ENCODE measurements at places on chromosomes 11 and 22.

- peak; percentile 86 for DNase-seq
Measured at GRCh38 chr22:24768537-24769374, 5.8 kb downstream of the PIWIL3 start.

DNA sequence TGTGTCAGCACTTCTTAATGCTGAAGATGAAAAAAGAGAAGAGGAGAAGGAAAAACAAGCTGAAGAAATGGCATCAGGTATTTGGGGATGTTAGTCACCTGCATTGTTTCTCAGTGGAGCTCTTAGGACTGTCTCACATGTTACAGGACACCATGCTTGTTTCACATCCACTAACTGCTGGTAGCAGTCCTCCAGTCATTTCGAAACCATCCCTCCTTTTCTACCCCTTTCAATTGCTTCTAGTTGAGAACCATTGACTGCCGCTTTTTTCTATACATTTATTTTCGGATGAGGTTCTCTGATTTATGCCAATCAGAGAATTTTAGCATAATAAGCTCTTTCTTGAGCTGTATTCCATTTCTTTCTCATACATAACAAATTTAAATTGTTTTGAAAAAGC lies 21.5 kb downstream of the BIRC2 start:
- DNase-seq: no peak

GRCh38 chr11:67373648-67374570 lies 511 bp upstream of the CLCF1 start:
- peak; percentile 75 for DNase-seq

- DNase-seq: no peak
Measured at GRCh38 chr11:70415191-70415590, 16.9 kb downstream of the CTTN start.

- DNase-seq: no peak
Measured at GRCh38 chr11:72799441-72799840, 5.6 kb upstream of the STARD10 start.

- no peak for DNase-seq
Measured at GRCh38 chr11:20530942-20531703, 68.3 kb upstream of the SLC6A5 start.

DNA sequence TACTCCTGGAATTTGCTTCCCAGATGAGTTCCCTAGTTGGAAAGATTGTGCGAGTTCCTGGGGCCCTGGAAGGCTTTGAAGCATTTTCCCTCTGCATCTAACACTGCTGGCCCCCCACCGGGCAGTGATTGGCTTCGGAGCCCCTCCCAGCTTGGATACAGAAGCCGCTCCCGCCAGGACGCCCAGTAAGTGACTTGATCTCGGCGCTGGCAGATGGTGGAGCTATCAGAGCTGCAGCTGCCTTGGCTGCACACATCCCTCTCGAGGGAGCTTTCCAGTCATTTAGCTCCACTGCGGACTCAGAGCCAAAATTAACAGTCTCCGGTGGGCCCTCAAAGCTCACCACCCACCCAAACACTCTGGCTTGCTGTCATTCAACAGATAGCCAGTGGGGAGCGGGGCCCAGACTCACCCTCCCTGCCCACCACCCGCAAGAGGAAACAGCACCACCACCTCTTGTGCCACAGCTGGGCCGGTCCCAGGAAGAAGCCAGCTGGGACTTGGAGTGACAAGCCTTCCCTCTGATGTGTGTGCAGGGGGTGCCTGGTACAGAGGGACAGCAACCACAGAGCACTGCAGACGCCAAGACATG lies 162.3 kb downstream of the TRIM29 start:
- DNase-seq: no peak

- DNase-seq: no peak
Measured at GRCh38 chr11:95142431-95142830, 52.8 kb downstream of the ENDOD1 start.

DNA sequence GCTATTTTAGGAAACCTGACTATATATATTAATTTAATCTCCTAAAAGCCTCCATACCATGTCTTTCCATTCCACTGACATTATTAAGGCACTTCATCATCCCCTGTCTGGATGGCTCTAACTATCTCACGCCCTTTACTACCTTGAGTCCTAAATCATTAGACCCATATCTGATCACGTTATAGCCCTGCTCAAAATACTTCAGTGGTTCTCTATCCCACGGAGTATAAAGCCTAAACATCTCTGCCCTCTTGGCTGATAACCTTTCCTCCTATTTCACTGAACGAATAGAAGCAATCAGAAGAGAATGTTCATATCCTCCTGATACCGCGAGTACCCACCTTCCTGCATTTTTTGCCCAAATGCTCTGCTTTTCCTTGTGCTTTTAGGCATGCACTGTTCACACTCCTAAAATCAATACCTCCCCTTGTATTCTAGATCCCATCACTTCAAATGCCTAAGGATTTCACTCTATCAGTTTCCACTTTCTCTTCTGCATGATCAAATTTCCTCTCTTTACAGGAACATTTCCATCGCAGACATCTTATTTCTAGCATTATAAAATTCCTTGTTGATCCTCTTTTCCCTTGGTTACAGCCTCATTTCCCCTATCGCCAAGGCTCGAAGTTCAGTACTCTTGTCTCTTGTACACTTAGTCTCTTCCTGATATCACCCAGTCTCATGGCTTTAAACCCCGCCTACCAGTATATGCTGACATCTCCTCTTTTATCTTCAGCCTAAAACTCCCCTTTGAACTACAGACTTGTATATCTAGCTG lies 45.0 kb upstream of the BIRC3 start:
- no peak for DNase-seq

DNA sequence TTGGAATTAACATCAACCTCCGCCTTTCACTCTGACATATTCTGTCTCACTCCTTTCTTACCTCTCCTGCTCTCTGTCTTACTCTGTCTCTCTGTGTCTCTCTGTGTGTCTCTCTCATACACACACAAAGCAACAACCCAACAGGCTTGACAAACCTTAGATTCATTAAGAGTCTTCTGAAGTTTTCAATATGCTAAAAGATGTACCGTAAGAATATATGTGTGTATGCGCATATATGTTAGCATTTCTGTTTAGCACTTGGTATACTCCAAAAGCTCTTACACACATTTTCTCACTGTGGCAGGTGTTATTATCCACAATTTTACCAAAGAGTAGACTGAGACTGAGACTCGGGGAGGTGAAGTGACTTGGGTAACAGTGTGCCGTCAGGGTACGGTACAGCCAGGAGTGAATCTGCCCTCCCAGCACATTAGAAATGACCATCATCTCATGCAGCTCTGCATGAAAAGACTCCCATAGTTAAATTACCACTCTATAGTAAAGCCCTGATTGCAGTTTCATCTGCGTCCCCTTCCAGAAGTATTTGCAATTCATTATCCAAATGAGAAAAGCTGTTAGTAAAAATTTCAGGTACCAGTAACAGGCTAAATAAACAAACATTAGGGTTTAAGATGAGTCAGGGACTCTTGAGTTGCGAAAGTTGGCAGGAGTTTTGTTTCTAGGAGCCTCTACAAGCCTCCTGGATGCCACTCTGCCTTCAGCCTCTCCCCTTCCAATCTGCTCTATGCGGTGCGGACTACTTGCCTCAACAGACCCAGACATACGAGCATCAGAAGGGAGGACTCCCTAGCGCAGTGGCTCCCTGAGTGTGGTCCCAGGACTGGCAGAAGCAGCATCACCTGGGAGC lies 195.2 kb upstream of the TMEM45B start:
- DNase-seq: no peak

DNA sequence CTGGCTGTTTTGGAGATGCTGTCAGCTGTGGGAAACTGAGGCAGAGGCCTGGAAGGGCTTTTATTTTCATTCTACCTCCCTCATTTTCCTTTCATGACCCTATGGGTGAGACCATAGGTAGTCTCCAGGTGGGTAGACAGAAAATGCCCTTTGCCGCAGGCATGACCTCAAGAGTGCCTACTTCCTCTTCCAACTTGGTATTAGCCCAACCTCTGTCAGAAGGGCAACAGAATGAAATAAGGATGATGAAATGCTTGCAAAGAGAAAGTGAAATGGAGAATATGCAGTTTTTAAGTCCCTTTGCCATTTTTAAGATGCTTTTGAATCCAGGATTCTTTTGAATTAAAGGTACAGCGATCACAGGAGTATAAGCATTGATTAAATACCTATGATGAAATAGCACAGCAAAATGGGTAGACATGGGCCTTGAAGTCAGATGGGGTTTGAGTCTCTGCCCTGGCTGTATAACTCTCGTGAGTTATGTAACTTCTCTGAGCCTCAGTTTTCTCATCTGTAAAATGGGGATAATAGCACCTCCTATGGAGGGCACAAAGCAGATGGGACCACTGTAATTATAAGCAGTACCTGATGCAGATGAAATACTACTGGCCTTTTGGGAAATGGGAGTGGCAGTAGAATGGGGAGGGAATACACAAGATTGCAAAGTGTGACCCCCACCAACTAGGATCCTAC lies 3.7 kb downstream of the ASPHD2 start:
- DNase-seq: peak; percentile 88

GRCh38 chr22:43992331-43992821 lies 31.7 kb upstream of the PARVB start:
- no peak for DNase-seq

DNA sequence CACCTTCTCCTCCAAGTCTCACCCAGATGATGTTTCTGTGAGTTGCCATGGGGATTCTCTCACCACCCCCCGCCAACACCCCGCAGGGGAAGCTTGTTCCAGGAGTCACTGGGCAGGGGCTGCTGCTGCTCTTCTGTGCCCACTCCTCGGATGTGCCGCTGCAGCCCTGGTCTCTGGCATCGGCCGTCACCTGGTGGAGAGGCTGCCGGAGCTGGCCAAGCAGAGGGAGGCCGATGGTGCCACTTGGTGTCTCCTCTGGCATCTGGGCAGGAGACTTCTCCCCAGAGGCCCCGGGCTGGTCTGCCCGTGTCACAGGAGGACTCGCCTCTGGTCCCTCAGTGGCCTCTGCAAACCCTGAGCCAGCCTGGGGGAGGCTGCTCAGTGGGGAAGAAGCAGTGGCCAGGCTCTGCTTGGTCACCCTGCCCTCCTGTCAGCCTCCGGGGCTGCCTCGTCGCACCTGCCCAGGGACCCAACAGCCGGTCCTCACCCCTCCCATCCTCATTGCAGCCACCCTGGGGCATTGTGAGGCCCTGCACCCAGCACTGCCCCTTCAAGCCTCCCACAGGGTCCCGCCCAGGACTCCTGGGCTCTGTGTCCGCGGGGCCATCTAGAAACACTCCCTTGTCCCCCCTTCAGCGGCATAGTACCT lies 424 bp upstream of the ADORA2A start:
- no peak for DNase-seq

DNA sequence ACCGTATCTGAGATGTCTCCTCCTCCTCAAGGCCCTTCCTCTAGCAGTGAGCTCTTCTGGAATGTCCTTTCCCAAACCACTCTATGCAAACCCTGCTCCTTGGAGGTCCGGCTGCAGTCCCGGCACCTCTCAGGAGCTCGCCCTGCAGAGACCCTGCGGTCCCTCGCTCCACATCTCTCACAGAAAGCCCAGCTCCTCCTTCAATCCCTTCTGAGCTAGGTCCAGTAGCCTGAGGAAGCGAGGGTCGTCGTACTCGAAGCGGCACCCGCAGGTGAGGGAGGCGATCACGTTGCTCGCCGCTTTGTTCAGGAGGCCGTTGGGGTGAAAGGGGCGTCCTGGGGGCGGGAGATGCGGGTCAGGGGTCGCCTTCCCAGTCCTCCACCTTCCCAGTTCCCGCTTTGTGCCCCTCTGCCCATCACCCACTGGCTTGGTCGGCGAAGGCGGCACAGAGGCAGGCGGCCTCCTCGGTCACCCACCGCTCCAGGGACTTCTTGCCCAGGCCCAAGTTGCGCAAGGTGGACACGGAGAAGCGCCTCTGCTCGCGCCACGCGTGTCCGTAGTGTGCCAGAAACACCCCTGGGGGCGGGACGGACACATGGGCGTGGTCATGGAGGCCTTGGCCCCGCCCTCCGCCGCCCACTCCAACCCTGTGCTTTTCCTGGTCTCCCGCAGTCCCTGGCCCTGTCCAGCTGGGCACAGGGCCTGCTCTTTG lies 21.5 kb upstream of the CYP2D6 start:
- DNase-seq: no peak

DNA sequence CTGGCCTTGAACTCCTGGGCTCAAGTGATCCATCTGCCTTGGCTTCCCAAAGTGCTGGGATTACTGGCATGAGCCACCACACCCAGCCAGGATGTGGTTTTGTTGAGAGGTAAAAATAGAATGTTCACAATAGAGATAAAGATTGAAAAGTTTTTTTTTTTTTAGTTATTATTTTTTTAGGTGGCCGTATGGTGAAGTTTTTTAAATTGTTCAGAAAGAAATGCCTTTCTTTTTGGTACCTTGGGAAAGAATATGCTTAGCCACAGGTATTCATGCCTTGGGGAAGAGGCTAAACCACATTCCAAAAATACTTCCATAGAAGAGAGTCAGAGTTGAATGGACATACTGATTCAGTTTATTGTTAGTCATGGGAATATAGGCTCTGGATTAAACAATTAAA lies 143.4 kb downstream of the C11orf91 start:
- DNase-seq: no peak

GRCh38 chr11:8732324-8732670 lies 49.7 kb downstream of the RPL27A start:
- no peak for DNase-seq

GRCh38 chr11:134276396-134277182 lies 410 bp downstream of the GLB1L3 start:
- no peak for DNase-seq

DNA sequence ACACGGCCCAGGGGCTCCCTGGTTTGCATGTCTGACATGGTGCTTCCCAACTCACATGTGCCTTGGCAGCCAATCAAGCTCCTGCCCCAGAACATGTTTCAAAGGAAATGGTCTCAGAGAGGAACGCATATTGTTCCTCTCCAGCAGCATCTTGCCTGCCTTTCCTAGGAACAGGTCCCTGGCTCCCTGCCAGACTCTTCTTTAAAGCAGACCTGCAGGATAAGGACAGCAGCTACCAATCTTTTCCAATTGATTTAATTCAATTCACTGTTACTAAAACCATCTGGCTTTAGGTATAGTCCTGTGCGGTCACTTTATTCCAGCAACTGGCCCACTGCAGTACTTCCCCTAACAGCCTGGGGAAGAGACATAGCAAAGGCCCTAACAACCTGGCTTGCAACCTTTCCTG lies 79.9 kb downstream of the AMBRA1 start:
- DNase-seq: no peak

DNA sequence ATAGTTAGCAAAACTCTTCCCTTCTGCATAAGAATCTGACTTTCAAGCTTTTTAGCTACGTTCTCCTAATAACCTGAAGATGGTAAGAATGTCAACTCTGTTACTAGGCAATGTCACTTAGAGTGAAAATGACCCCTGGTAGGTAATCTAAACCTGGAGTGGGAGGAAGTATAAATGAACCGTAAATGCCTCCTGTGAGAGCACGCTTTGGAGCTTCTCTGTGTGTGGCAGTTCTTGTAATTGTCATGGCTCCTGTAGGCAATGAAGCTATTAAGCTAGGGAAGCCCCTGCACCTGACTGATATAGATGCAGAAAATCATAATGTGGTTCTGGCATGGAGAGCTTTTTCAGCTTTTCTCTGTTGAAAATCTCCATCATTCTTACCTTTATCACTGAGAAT lies 29.4 kb downstream of the CALCA start:
- DNase-seq: no peak

GRCh38 chr11:6576471-6577373 lies 26.7 kb downstream of the RRP8 start:
- peak; percentile 34 for DNase-seq

Measured in OCI-M1 (cell line).